ENCODE measurements at places on chromosomes 4 and X.
A peak's percentile ranks its signal among the peaks of the same experiment; 100 is the strongest.

DNA sequence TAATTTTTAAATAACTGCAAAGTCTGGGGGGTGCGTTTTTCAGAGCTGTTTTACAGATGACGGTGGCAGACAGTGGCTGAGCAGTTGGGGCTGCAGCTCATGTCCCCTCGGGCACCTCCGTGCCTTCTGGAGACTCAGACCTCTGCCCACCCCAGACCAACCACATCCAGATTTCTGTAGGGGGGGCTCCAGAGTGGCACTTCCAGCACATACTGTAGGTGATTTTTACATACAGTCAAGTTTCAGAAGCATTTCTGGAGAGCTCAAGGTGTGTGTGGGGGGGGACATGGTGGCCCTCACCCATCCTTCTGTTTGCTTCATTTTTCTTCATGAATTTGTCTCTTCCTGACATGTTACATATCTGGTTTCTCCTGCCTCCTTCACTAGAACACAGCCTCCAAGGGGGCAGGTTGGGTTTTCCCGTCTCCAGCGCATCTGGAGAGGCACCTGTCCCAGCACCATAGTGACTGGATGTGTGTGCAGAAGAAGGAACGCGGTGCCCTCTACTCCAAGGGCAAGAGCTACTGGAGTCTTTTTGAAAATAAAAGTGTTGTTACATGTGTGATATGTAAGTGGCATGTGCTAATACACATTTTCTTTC, 37.5 kb downstream of the TMEM271 start:
- DNase-seq, result no peak

DNA sequence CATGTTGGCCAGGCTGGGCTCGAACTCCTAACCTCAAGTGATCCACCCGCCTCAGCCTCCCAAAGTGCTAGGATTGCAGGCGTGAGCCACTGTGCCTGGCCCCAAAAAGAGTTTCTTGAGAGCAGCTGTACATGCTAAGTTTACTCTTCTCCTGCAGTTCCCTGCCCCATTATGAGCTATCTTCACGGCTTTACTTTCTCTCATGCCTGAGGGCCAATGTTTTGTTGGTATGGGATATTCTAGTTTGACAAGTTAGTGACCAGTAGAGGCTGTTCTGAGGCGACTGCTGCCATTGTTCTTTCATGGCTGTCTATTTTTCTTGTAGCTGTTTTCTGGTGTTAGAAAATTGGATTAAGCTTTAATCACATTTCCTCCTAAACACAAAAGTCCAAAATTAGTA, 78.0 kb upstream of the STX18 start:
- no peak for DNase-seq

GRCh38 chrX:22594766-22595165, 322.1 kb downstream of the CBLL2 start:
- DNase-seq, result peak; percentile 53

- DNase-seq, result no peak
Observed at GRCh38 chr4:147423229-147423628, 57.7 kb upstream of the EDNRA start.

- no peak for DNase-seq
Observed at GRCh38 chr4:104235967-104236366, 258.7 kb downstream of the CXXC4 start.

GRCh38 chr4:27001398-27002164, 140.9 kb downstream of the STIM2 start:
- DNase-seq, result no peak

DNA sequence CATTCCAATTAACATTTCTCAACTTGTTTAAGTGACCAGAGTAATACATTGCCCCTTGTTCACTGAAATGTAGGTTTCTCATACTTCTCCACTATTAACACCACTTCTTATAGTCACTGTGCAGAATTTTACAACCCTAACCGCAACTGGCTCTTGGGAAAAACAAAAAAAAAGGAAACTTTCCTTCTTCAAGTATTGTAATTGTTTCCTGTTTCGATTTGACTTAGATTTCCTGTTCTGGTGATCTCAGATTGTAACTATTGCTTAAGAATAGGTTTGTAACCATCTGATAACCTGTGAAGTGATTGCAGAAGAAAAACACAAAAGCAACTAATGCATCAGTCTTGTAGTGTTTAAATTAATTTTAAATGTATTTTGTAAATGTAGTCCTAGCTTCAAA, 594.7 kb upstream of the GALNT7 start:
- no peak for DNase-seq

DNA sequence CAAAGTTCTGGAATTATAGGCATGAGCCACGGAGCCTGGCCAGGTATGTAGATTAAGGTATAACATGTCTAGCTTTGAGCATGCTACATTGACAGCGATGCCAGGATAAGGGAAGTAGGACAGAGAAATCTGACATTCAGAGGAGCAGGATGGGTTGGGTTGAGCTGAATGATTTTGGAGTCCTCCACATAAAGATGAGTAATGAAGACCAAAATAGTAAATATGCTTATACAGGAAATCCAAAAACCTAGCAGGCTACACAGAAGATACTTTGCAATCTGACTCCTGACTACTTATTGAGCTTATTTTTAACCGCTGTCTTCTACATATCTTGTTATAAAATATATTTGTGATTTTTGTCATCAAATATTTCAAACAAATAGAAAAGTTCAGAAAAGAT, 69.7 kb downstream of the PDGFC start:
- DNase-seq, result no peak

DNA sequence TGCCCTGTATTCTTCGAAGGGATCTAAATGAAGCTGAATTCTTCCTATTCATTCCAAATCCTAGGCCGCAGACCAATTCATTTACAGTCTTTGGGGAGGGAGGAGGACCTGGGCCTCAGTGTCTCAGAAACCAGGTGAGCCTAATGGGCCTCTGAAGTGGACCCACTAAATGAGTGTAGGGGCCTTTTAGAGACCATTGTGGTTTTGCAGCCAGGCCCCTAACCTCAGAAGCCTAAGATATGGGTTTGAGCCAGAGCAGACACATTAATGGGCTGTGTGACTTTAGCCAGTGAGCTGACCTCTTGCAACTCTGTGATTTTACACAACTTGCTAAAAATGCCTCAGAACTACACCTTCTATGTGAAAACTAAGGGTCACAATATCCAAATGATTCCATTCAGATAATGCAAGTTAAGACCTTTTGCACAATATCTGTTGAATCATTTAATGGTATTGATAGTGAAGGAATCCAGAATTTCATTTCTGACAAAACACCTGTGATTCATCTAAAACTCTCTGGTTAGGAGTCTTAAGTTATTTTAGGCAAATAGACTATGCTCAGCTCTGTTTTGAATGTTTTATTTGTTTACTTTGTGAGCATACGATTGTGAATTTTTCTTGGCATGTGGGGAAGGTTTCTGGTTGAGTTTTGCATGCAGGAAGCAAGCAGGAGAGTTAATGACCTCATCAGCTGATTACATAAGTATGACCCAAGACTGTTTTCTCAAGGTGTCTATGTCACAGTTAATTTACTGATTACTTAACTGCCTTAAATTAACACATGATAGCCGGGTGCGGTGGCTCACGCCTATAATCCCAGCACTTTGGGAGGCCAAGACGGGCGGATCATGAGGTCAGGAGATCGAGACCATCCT, 75.0 kb downstream of the EVC start:
- no peak for DNase-seq

DNA sequence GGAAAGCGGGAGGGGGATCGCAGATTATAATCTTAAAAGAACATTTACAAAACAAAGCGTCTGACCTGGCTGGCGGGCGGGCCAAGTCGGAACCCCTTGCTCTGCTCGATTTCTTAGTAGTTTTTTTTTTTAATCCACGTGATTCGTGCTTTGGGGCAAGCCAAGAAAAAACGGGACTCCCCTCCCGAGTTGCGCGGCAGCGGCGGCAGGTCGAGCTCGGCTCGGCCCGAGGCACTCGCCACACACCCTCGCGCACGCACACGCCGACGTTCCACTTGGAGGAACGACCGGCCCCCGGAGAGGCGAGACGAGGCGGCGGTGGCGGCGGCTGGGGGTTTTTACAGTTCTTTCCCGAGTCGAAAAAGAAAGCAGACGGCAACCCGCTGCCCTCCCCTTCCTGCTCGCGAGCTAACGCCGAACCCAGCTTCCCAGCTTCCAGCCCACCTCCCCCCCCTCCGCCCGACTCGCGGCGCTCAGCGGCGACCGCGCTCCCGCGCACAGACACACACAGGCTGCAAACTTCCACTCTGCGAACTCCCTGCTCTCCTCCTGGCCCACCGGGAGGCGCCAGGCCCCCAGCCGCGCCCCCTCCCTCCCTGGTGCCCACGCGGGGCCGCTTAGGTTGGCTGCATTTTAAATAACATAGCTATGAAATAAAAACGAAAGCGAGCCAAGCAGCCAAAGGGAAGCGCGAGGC, 1.2 kb downstream of the BCOR start:
- no peak for DNase-seq

DNA sequence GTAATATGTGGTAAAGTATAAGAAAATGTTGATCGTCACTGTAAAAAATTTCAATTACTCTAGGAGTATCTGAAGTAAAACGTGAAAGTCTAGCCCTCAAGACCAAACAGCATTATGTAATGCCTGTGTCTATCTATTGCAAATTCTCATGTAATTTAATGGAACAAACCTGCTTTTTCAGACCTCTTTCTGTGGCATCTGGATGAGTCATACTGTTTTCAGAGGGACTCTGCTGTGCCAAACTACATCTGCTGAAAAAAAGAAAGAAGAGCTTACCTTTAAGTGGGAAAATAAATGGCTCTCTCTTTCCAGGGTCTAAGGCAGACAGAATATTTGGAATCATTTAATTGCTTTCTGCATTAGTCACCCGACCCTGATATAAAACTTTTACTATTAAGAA, 89.8 kb upstream of the ARMCX2 start:
- DNase-seq, result no peak

DNA sequence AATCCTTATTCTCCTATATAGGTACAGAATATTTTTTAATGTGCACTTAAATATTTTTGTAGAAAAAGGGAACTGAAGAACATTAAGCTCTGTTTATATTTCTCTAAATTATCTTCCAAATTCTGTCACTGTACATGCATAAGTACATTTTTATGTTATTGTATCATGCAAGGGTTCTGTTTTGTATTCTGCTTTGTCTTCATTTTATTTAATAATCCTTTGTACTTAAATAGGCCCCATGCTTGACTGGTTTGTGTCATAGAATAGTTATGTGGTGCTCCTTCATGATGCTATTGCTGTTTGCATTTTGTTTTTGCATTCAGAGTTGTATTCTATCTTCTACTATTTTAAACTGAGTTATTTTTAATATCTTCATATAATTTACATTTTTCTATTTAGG, 111.9 kb upstream of the EDNRA start:
- no peak for DNase-seq

DNA sequence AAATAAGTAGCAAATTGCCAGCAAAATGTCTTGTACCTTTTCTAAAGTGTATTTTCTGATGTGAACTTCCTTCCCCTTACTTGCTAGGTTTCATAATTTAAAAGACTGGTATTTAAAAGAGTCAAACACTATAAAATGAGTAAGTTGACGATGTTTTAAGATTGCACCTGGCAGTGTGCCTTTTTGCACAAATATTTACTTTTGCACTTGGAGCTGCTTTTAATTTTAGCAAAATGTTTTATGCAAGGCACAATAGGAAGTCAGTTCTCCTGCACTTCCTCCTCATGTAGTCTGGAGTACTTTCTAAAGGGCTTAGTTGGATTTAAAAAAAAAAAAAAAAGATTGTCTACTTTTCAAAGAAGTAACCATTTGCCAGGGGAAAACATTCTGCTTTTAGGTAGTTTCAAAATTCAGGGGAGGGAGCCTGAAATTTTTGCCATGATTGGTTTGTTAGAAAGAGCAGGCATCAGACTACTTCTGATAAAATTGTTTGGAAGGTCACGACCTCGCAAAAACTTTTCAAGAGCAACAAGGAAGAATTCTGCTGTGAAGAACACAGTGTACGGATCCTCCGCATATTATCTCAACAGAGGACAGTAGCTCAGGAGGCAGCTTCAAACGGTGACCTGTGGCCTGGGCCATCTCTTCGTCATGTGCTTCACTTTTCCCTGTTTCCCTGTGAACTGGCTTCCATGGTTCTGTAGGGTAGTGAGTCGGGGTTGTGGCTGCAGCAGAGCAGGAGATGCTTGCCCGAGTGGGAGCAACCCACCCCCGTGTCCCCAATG, 66.1 kb downstream of the CDS1 start:
- no peak for DNase-seq

DNA sequence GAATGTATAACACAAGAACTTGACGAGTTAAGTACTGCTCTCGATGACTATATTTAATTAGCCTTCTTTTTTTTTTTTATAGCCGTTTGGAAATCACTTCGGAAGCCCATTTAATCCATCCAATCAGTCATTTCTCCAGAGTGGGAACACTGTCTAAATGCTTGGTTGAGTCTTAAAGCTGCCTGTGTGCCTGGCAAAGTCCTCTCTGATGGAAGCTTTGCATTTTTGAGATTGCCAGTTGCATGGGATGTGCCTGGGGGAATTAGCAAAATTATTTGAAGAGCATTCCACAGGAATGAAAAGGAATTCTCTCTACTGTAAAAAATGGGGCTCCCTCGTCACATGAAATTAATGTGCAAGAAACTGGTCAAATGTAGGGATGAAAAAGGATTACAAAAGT, 398.8 kb upstream of the RPS6KA3 start:
- no peak for DNase-seq

- no peak for DNase-seq
Observed at GRCh38 chrX:10783451-10783995, 163.1 kb upstream of the MID1 start.

- DNase-seq, result no peak
Observed at GRCh38 chrX:103792916-103793544, 16.4 kb downstream of the PLP1 start.
